ENCODE measurements at places on chromosomes 2 and 18. TPM values are rescaled to one million over a fixed set of nuclear protein-coding genes. Genes with fewer than 3 reads are reported as not detected.

MALT1 gene
- total RNA-seq: 14.1 TPM

BOLL gene
- total RNA-seq: 0.22 TPM

PCARE gene
- not detected for total RNA-seq

DNA sequence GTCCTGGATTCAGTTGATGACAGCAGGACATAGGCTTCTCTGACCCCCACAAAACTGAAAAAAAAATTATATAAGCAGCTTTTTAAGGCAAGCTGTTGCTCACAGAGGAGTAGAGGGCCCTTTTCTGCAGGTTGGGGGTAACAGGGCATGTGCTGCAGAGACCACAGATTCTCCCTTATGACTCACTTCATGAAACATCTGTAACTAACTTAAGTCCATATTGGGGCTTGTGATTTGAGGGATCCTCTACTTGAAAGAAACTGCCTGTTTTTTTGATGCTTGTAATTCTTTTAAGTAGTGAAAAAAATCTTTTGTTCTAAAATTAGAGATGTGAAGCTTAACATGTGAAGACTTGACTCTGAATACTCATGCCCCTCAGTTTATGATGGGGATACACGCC is 33.4 kb downstream of the XRCC5 start:
- DNase-seq: no peak

DNA sequence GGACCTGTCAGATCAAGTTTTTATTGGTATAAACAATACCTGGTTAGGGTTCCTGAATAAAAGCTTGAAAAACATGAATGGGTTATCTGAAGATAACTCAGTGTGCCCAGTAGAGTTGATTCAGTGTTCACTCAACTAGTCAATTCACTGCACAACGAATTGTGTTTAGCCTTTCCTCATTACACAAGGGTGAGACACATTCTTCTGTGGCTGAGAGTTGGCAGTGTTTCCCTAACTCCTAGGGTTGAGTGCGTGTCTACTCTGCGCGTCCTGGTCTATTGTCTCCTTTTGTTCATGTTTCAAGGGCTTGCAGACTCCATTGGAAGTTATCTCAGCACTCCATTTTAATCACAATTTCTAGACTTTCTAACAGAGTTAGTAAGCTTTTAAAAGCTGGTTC is 32.8 kb upstream of the TMEM178A start:
- no peak for DNase-seq

DNA sequence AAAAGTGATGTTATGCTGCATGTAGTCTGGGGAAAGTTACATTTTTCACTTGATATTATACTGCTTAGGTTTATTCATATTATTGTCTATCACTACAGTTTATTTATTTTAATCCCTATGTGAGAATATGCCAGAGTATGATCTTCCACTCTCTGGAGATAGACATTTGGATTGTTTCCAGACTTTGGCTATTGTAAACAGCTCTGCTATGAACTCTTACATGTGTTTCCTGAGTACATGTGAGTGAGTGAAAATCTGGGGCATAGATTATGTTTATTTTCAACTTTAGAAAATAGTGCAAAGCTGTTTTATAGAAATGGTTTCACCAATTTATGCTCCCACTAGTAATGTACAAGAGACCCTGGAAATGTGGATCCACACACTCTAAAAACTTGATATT is 49.0 kb upstream of the EPAS1 start:
- no peak for DNase-seq

DNA sequence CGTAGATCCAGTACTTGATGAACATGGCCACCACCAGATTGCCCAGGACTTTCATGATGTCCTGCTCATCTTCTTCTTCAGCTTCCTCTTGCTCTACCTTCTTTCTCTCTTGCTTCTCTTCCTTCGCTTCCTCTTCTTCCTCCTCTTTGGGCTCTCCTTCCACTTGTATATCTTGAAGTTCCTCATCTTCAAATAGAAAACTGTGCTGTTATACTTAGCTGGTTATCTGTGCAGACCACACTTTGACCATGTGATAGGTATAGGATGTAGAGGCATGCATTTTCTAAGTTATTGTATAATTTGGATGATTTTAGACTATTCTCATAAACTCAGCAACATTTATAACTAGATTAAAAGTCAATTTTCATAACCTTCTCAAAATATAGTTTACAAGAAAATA is 263.4 kb downstream of the NAPG start:
- no peak for DNase-seq

DNA sequence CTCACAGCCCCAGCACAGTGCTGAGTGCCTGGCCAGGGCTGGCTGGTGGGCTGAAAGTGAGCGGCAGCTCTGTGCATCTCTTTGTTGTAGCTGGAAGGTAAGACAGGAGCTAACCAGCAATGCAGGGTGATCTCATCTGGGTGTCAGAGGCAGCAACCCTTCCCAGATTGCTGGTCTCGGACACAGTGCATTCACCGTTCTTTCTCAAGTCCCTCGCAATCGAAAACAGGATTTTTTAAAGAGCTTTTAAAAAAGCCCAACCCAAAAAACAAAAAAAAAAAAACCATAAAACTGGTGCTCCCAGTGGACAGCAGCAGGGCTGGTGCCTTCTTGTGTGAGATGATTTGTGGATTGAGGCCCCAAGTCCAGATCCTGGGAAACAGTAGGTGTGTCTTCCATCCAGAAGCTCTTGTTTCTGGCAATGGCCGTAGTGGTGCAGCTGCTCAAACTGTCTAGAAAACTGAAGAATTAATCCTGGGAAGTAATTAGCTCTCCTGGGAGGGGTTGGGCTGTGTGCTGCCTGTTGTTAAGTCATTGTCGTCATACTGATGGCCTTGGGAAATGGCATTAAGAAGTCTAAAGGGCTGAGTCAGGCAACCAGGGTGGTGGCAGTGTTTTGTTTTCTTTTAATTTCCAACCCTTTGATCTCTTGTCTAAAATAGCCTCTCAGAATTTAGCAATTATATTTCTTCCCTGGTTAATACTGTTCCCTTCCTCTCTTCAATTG is 156.7 kb downstream of the KLHL29 start:
- no peak for DNase-seq

GRCh38 chr2:190504912-190505311 is 29.6 kb downstream of the NEMP2 start:
- DNase-seq: no peak

DNA sequence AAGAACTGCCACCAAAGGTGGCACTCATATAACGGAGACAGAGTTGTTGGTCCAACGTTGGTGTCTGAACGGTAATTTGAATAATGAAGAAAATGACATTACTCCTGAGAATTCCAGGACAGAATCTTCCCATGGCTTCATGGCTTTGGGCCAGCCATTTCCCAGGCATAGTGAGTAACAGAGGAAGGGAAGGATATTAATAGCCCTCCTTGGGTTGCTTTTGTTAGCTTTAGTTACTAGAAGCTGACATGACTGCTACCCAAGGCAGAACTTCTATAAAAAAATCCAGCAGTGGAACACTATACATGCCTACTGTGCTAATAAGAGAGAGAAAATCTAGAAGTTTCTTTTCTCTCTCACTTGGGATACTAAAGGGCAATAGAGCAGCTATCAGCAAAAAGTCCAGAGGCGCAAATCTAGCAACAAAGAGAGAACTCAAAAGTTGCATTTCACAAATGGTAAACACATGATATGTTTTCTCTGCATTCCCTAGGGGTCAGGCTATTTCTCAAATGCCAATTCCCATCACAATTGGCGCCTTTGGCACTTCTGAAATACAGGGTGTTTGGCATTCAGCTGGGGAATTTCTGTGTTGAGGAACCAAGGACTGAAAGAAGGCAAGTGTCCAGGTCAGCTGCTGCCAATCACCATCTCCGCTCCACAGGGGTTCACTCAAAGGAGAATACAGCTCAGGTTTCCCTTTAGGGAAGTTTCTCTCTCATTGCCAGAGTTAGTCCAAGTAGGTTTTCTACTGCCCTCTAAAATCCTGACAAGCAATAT is 160.8 kb upstream of the KYNU start:
- DNase-seq: no peak
